ENCODE measurements at places on chromosomes 4 and X.

GRCh38 chrX:120790552-120790951 is 85.1 kb downstream of the CT47B1 start:
- DNase-seq: no peak

DNA sequence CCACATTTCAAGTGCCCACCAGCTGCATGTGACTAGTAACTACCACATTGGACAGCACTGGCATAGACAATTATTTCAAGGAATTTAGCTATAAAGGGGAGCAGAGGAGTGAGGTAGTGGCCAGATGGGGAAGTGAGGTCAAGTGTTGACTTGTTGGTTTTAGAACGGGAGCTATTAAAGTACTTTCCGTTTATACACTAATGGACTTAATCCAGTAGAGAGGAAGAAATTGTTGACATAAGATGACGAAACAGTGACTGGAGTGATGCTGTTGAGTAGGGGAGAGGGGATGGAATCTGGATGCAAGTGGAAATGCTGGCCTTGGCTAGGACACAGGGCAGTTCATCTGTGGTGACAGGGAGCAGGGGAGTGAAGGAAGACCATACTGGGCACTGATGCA is 154.4 kb downstream of the AMMECR1 start:
- DNase-seq: no peak

DNA sequence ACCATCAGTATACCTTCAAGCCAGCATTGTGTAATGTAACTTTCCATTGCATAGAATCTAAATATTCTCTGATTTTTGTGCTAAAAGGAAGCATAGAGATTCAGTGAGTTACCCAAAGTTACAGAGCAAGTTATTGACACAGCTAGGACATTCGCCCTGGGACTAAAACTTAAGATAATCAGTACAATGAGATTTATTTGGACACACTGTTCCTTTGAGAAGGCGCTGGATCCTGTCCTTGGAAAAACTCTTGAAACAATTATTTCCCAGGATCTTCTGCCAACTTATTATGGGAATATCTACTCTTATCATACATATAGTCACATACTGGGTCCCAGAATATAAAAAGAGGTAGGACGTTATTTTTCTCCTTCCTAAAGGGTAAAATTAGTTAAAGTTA is 392.0 kb downstream of the UBE2NL start:
- no peak for DNase-seq

GRCh38 chr4:6447672-6448171 is 24.7 kb downstream of the PPP2R2C start:
- DNase-seq: no peak

GRCh38 chr4:180422989-180423711 is 1820.1 kb upstream of the TENM3 start:
- no peak for DNase-seq

DNA sequence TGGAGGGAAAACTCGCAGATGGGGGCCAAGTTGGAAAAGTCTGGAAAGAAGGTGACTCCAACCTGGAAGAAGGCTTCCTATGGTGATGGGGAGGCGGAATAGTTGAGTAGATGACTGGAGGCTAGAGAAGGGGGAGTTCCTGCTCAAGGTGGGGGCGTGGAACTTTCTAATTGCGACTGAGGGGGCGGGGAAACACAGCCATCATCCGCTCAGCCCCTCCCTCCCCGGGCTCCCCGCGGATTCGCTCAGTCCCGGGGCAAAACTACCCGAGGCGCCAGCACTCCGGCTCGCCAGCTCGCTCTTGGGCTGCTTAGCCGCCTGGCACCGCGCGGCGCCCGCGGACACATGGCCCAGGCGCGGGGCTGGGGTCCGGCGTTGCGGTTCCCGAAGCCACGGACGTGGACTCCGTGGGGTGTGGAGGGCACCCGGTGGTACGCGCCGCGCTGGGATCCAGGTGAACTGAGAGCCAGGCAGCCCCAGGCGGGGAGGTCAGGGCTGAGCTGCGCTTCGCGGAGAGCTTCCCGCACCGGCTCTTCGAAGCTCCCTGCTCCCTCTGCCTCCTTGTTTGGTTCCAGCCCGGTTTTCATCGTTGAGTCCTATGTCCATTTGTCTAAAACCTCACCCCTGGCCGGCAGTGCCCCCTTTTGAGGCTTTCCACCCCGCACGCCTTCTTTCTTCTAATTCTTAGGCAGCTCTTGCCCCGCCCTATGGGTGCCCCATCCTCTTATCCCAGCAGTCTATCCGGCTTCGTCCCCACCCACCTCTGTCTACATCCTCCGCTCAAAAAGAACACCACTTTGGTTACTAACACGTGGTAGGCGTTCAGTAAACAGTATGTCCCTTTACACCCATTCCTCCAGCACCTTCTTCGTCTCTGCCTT is 38.9 kb downstream of the STARD8 start:
- peak; percentile 29 for DNase-seq

Data from transverse colon (tissue), 4 donors.